ENCODE measurements at places on chromosomes 6 and 20. TPM values are rescaled to one million over a fixed set of nuclear protein-coding genes. Genes with fewer than 3 reads are reported as not detected.

GRCh38 chr6:38117281-38117680 is 297.8 kb downstream of the ZFAND3 start:
- no peaks in the 10 kb centered on the region for H3K36me3 ChIP-seq
- H3K4me1 ChIP-seq: no peaks in the 10 kb centered on the region
- H3K27ac ChIP-seq: no peak overlapping the region
- no peak for DNase-seq
- H3K27me3 ChIP-seq: no peaks in the 10 kb centered on the region
- H3K4me3 ChIP-seq: no peak overlapping the region

The VGLL2 gene
- not detected for total RNA-seq

- DNase-seq: no peak
- no peaks in the 10 kb centered on the region for H3K4me1 ChIP-seq
- H3K27me3 ChIP-seq: no peaks in the 10 kb centered on the region
Observed at GRCh38 chr6:136309171-136309570, 19.5 kb upstream of the BCLAF1 start.

- H3K36me3 ChIP-seq: no peaks in the 10 kb centered on the region
- H3K4me3 ChIP-seq: no peak overlapping the region
- H3K4me1 ChIP-seq: no peaks in the 10 kb centered on the region
- H3K27me3 ChIP-seq: no peaks in the 10 kb centered on the region
Observed at GRCh38 chr6:38142178-38142902, 322.8 kb downstream of the ZFAND3 start.

DNA sequence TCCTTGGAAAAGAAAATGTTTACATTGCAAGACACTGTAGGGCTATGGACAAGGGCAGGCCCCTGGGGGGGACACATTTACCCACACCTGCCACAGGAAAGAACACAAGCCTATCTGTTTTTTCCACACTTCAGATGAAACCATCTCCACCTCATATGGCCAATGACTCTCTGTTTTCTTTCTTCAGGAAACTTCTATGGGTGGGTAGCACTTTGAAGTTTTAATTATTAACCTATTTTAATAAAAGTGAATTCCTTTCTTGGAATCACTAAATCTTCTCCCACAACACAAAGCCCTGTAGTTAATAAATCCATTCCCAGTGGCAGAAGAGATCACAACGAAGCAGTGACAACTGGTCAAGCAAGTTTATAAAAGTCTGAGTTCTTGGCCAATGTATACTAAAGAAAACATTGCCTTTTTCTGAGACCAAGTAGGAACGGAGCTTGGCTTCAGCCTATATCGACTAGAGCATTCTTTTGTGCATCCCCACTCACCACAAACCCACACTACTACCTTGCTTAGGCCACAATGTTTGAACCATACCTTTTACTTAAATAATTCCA is 125.1 kb upstream of the CARMIL1 start:
- no peaks in the 10 kb centered on the region for H3K36me3 ChIP-seq
- no peaks in the 10 kb centered on the region for H3K27me3 ChIP-seq
- no peak overlapping the region for H3K27ac ChIP-seq
- no peaks in the 10 kb centered on the region for H3K4me1 ChIP-seq
- H3K4me3 ChIP-seq: no peak overlapping the region

- no peaks in the 10 kb centered on the region for H3K36me3 ChIP-seq
- no peak for DNase-seq
- H3K4me1 ChIP-seq: no peaks in the 10 kb centered on the region
Observed at GRCh38 chr6:16256781-16257180, 18.4 kb downstream of the GMPR start.

DNA sequence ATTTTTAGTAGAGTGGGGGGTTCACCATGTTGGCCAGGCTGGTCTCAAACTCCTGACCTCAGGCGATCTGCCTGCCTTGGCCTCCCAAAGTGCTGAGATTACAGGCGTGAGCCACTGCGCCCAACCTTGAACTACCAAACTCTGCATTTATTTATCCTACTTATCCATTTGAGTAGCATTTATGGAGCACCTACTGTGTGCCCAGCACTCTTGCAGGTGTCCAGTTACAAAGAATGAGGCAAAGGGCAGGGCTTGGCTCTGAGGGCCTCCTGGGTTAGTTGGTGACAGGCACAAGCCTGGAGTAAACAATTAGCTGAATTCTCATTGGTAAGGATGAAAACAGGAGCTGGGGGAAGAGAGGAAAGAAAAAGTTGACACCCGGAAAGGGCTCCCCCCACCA is 93.4 kb upstream of the FOXP4 start:
- no peak overlapping the region for H3K4me3 ChIP-seq
- no peaks in the 10 kb centered on the region for H3K4me1 ChIP-seq
- H3K27me3 ChIP-seq: no peaks in the 10 kb centered on the region

DNA sequence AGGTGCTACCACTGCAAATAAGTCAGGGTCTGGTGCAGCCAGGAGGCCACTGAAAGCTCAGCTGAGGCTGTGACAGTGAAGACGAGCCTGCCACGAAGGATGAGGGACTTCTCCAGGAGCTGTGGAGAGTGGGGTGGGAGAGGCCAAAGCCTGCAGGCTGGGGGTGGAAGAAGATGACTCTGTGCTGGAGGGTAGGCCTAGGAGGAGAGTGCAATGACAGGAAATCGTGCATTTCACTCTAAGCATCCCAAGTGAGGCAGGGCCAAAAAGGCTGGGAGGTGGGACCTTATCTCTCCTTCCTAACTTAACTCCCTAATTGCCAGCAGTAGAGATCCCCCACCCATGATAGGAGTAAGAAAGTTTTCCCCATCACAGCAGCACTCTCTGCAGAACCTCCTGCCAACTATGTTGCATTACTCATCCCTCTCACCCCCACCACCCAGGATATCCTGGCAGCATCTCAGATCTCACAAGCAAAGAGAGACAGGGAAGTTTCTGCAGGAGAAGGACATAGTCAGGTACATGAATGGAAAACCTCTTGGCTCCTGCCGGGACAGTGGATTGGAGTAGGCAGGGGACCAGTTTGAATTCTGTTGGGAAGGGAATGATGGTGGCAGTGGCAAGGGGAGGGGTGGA is 466.2 kb downstream of the CDH26 start:
- H3K4me3 ChIP-seq: no peak overlapping the region
- H3K27ac ChIP-seq: no peak overlapping the region
- H3K4me1 ChIP-seq: no peaks in the 10 kb centered on the region
- no peak for DNase-seq
- no peaks in the 10 kb centered on the region for H3K36me3 ChIP-seq

The COL20A1 gene
- total RNA-seq: not detected

DNA sequence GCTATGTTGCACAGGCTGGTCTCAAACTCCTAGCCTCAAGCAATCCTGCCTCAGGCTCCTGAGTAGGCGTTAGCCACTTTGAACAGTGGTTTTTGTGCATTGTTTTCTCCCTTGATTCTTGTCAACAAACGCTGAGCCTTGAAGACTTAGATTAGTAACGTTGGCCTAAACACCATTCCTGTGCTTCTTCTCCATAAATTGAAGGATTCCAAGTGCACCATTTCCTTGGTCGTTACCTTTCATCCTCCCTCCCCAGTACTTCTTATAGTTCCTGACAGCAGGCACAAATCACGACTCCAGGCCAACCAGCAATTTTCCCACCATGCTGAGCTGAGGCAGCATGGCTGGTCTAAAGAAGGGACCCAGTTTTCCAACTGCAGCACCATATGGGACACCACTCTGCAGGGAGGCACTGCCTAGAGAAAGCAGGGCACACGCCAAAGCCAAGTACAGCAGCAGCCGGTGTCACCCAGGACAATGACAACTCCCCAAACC is 8.9 kb downstream of the RPS10 start:
- no peak for DNase-seq
- no peaks in the 10 kb centered on the region for H3K4me1 ChIP-seq
- no peak overlapping the region for H3K27ac ChIP-seq
- no peaks in the 10 kb centered on the region for H3K27me3 ChIP-seq

DNA sequence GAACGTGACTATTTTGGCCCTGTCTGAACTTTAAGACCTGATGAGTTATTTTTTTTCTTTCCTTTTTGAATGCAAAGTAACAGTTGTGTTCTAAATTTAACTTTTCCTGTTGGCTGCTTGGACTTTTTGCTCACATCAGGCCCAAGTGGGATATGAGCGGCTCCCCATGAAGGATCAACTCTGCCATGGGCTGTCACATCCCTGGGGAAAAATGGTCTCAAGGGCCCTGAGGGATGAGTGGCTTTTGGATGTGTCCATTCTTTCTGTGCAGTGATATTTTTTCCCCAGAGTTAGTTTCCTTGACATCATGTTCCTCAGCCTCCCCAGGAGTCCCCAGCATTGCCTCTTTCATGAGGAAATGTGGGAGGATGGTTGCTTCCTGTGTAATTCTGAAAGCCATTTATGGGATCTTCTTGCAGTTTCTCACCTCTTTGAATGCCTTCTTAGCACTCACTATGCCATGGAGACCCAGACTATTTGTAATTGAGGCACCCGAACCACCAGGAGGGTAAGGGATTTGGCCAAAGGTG is 92.5 kb downstream of the SLC24A3 start:
- H3K27ac ChIP-seq: no peak overlapping the region
- H3K4me1 ChIP-seq: no peaks in the 10 kb centered on the region
- H3K4me3 ChIP-seq: no peak overlapping the region
- H3K27me3 ChIP-seq: no peaks in the 10 kb centered on the region
- H3K36me3 ChIP-seq: no peaks in the 10 kb centered on the region

- no peaks in the 10 kb centered on the region for H3K4me1 ChIP-seq
- H3K27me3 ChIP-seq: no peaks in the 10 kb centered on the region
- H3K27ac ChIP-seq: no peak overlapping the region
- H3K36me3 ChIP-seq: no peaks in the 10 kb centered on the region
- DNase-seq: no peak
Observed at GRCh38 chr20:54368570-54368969, 106.8 kb upstream of the DOK5 start.

DNA sequence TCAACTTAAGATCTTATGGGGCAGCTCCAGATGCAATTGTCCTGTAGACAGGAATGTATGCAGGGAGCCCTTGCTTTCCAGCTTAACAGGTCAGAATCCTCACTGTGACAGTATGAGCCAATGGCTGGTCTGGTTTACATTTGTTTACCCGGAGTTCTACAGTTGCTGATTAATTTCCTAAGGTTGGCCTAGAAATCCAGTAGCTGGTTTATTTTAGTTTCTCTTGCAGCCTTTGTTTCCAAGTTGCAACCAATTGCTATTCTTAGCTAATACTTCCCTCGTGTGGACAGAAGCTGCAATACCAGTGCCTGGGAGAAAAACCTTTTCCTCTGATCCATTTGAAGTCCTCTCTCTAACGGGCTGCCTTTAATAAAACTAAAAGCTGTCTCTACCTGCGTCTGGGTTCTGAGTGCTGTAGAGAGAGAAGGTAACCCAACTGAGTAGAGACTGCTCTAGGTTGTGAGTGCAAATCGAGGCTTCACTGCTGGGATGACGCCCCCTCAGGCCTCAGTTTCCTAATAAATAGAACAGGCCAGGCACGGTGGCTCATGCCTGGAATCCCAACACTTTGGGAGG is 45.9 kb downstream of the ZNF217 start:
- no peaks in the 10 kb centered on the region for H3K36me3 ChIP-seq
- no peaks in the 10 kb centered on the region for H3K27me3 ChIP-seq
- H3K4me1 ChIP-seq: no peaks in the 10 kb centered on the region
- no peak overlapping the region for H3K4me3 ChIP-seq
- no peak overlapping the region for H3K27ac ChIP-seq
- DNase-seq: peak; percentile 30

- H3K4me1 ChIP-seq: no peaks in the 10 kb centered on the region
- no peaks in the 10 kb centered on the region for H3K27me3 ChIP-seq
- H3K27ac ChIP-seq: no peak overlapping the region
- H3K4me3 ChIP-seq: no peak overlapping the region
- DNase-seq: no peak
Observed at GRCh38 chr6:41209547-41210320, 8.8 kb upstream of the TREML2 start.

DNA sequence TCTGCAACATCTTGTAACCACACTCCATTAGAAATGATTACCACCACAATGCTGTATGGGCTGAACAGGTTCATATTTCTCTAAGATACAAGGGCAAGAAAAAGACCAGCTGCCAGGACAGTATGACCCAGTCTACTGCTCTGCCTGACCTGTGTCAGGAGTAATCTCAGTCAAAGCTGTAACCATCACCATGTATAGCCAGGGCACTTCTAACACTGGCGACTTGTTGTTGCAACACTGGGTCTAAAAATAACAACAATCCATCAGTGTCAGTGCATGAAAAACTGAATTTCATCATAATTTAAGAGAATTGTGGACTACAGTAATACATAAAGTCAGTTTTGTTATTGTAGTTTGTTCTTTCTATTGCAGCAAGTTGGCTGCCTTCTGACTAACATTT is 738.6 kb upstream of the ADGRB3 start:
- no peak for DNase-seq
- no peak overlapping the region for H3K27ac ChIP-seq
- H3K4me1 ChIP-seq: no peaks in the 10 kb centered on the region
- no peak overlapping the region for H3K4me3 ChIP-seq
- H3K36me3 ChIP-seq: no peaks in the 10 kb centered on the region
- no peaks in the 10 kb centered on the region for H3K27me3 ChIP-seq

The PPP1R3G gene
- 0.08 TPM for total RNA-seq

DNA sequence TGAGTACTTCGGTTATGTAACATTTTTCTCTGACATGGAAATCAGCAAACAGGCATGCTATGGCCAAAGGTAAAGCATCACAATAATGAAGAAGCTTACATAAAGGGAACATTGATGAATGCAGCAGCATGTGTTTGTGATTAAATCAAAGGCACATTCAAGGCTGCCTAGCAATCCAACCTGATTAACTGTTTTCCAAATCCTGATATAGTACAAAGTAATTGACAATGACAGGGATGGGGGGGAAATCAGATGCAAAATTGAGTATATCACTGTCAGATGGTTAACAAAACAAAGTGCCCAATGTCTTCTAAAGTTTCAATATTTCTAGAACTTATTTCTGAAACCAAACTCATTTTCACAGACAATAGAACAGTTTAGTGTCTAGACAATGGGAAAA is 39.2 kb upstream of the B3GAT2 start:
- H3K4me1 ChIP-seq: no peaks in the 10 kb centered on the region
- H3K27ac ChIP-seq: no peak overlapping the region
- H3K36me3 ChIP-seq: no peaks in the 10 kb centered on the region
- no peak for DNase-seq
- no peak overlapping the region for H3K4me3 ChIP-seq
- no peaks in the 10 kb centered on the region for H3K27me3 ChIP-seq

DNA sequence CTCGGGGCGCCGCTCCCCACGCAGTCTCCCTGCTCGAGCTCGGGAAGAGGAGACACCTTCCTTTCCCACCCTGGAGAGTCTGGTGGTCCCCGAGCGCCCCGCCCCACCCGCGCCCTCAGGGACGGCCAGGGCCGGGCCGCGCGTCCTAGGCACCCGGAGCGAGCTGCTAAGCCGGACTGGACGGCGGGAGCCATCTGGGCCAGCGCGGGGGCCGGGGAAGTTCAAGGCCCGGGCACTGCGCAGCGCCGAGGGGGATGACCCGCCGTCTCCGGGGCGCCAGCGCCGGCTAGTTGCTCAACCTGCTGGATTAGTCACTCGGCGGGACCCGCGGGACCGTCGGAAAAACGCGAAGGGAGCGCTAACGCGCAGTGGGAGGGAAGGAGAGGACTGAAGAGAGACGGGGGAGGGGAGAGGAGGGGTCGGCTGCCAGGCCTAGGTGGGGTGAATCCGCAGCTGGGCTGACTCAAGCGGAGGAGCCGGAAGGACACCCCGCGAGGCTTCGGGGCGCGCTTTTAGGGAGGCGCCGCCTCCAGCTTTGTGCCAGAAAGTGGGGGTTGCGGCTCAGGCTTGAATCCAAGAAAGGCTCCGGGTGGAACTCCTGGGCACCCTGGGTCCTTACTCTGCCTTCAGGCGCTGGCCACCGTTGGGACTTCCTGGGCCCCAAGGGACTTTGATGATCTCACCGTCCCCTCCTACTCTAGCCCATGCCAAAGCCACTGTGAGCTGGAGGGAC is 75.7 kb upstream of the FOXP4 start:
- no peak for DNase-seq
- no peaks in the 10 kb centered on the region for H3K4me1 ChIP-seq
- no peaks in the 10 kb centered on the region for H3K36me3 ChIP-seq
- H3K27me3 ChIP-seq: peaks cover 6% of the 10 kb centered on the region
- no peak overlapping the region for H3K4me3 ChIP-seq

The PLCB4 gene
- total RNA-seq: not detected
